ENCODE measurements at places on chromosomes 13 and 19. TPM values are rescaled to one million over a fixed set of nuclear protein-coding genes. Genes with fewer than 3 reads are reported as not detected.

GRCh38 chr13:31927219-31927653 lies 104.3 kb upstream of the FRY start:
- DNase-seq = no peak

DNA sequence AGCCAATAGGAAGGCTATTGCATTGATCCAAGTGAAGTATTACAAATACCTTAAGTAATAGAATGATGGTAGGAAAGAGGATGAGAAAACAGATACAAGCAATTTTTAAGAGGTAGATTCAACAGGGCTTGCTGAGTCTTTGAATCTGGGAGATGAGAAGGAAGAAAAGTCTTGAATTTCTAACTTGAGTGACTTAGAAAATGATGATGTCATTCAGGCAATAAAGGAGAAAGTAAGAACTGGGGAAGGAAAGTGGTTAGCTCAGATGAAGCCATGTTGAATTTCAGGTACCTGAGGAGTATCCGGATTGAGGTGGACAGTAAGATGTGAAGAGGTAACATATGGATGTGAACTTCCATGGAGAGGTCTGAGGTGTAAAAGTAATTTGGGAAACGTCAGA lies 15.5 kb upstream of the FRY start:
- DNase-seq = no peak

DNA sequence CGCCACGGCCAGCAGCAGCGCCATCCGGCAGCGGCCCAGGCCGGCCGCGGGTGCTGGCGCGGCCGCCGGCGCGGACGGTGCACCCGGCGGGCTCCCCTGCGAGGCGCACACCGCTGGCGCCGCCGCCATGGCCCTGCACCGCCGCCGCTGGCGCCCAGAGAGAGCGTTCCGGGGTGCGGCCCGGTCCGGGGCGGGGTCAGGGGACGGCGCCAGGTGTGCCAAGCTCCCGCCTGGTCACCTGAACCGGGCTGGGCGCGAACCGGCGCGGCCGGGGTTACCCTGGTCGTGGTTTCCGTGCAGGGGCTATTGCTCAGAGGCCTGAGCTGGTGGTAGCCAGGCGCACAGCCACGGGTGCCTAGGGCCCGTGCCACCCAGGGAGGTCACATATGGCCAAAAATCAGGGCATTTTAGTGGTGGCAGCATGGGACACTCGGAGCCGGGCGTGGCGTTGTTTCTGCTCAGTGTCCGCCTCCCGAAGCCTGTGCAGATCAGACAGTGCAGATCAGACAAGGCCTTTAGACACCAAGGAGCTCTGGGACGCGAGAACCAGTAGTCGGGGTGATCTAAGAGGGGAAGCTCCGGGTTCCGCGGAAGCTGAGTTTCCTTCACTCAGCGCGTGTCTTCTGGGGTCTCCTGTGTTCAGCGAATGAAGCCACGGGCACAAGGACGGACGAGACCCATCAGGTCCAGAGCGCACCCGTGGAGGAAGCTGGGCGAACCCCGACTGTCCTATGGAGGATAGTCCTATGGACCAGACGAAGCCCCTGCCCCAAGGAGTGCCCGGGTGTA lies at the start of gene TMEM238:
TMEM238 (minus strand) TSS at position 162 of the 789 bp plus-strand sequence; CDS start at position 129, 33 bp downstream.
- DNase-seq = peak; percentile 37

DNA sequence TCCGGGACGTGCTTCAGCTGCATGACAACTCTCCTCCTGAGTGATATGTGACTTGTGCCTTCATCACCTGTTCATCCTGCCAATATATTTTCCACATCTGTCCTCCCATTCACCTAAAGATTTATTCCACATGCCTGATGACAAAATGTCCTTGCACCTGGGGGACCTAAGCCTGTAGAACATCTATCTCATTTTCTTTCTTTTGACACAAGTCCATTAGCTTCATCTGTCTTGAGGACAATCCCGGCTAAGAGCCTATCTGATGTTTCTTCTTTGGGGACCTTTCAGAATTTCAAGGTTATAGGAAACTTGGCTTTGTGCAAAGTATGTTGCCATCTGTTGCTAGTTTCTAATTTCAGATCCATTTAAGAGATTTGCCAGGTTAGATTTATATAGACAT lies 41.1 kb downstream of the ITGBL1 start:
- no peak for DNase-seq

GRCh38 chr19:54541712-54542111 lies 31.9 kb upstream of the LILRA2 start:
- DNase-seq = no peak

- no peak for DNase-seq
Measured at GRCh38 chr19:9969688-9969975, 33.3 kb upstream of the OLFM2 start.

DNA sequence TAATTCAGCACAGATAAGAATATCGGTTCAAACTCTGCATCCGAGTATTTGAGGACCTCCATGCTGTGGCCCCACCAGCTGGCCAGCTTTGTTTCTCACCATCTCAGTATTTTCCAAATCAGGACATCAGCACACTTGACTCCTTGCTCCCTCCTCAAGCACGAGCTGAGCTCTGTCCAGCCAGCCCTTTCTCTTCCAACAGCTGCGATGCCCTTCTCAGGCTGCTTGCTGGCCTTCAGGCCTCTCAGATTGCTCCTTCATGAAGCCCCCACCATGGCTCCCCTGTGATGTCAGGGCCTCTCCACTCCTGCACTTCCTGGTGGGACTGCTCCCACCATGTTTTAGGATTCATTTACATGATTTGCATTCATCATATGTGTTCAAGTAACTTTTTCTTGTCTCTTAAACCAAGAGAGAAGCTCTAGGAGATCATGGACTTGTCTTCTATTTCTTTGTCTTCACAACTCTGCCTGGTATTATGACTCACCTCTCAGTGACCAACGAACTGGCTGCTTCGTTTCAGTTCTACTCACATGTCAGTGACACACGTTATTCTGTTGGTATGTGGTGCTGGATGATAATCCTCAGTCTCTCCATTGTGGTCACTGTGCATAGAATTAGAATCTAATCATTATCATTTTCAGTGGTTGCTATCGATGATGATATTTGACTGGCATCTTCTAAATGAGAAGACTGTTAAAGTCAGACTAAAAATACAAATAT lies 471.7 kb downstream of the EFNB2 start:
- no peak for DNase-seq

DNA sequence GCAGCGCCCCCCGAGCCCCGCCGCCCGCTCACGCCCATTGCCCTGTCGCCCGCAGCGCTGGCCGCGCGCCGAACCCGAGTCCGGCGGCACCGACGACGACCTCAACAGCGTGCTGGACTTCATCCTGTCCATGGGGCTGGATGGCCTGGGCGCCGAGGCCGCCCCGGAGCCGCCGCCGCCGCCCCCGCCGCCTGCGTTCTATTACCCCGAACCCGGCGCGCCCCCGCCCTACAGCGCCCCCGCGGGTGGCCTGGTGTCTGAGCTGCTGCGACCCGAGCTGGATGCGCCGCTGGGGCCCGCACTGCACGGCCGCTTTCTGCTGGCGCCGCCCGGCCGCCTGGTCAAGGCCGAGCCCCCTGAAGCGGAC lies 518 bp downstream of the KLF2 start:
- DNase-seq = peak; percentile 52

- DNase-seq = no peak
Measured at GRCh38 chr13:25738342-25739196, 313.2 kb downstream of the SHISA2 start.

- no peak for DNase-seq
Measured at GRCh38 chr13:79663435-79663834, 182.5 kb downstream of the NDFIP2 start.

GRCh38 chr19:1206864-1207450 lies 1.4 kb downstream of the STK11 start:
- no peak for DNase-seq

- peak; percentile 16 for DNase-seq
Measured at GRCh38 chr13:52949742-52950141, 78.9 kb upstream of the OLFM4 start.

DNA sequence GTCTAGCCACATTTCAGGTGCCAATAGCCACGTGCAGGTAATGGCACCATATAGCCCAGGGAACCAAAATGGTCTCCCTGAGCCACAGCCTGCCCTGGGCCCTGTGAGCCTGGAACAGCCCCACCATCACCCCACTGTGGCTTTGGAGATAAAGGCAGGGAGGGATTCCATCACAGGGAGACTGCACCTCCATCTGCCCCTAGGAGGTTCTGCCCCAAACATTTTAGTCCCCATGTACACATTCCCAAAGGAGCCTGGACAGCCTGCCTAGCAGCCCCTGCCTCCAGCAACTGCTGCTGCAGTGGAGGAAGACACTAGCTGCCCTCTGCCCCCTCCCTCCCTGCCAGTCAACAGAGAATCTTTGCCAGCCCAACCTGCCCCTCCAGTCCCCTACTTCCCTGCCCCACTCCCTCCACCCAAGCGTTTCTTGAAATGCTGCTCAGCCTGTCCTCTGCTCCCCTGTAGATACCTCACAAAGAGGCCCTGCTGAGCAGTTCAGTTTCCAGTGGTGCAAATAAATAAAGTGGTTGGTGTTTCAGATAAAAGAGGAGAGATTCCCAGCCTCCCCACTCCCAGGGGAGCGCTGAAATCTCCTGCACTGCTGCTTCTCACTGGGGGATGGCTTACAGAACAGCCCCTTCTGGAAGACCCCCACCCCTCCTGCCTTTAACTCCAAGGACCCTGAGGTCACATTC lies 921.8 kb downstream of the UQCRFS1 start:
- DNase-seq = no peak

DNA sequence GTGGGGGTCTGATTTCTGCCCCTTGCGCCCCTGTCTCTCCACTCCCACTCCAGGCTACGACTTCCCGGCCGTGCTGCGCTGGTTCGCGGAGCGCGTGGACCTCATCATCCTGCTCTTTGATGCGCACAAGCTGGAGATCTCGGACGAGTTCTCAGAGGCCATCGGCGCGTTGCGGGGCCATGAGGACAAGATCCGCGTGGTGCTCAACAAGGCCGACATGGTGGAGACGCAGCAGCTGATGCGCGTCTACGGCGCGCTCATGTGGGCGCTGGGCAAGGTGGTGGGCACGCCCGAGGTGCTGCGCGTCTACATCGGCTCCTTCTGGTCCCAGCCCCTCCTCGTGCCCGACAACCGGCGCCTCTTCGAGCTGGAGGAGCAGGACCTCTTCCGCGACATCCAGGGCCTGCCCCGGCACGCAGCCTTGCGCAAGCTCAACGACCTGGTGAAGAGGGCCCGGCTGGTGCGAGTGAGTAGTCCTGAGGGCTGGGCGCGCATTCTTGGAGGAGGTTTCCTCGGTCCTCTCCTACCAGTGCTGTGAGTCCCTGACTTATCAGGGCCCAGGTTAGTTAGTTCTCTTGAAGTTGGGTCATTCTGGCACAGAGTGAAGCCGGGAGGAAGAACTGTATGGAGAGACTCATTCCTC lies 12.7 kb downstream of the EHD2 start:
- no peak for DNase-seq

DNA sequence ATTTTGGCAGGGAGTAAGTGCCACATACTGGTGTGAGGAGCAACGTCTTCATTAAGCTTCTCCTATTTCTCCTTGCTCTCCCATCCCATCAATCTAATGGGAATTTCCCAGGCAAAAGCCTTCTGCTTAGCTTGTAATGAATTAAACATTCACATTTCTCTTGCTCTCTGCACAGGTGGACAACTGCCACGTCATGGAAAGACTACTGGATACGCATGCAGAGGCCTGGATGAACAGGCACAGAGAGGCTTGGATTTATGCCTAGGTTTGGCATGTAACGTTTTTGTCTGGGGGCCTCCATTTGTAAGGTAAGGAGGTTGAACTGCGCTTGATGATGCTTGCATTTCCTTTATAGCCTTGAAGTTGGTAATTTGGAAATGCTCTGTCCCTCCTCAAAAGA lies 374.8 kb downstream of the KLF12 start:
- DNase-seq = no peak

- DNase-seq = no peak
Measured at GRCh38 chr13:20977394-20977793, 74.8 kb upstream of the XPO4 start.

GRCh38 chr19:7999376-7999775 lies 6.1 kb downstream of the ELAVL1 start:
- no peak for DNase-seq

DNA sequence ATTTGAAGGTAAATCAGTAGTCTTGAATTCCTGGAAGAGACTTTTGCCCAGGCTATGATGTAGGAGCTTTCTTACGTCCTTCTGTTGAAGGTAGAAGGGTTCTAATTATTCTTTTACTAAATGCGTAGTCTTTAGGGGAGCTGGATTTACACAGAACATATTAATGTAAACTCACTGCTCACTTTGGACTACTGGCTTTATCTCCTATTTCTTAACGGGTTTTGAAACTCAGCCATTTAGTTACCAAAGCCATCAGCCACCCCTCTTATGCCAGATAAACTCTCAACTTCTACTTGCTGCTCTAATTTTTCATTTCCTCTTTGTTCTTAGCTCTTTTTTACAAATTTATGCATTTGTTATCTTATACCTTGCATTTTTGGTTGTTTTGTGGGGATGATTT lies 81.5 kb downstream of the FNDC3A start:
- no peak for DNase-seq

- DNase-seq = no peak
Measured at GRCh38 chr13:93624311-93624777, 397.7 kb downstream of the GPC6 start.

DNA sequence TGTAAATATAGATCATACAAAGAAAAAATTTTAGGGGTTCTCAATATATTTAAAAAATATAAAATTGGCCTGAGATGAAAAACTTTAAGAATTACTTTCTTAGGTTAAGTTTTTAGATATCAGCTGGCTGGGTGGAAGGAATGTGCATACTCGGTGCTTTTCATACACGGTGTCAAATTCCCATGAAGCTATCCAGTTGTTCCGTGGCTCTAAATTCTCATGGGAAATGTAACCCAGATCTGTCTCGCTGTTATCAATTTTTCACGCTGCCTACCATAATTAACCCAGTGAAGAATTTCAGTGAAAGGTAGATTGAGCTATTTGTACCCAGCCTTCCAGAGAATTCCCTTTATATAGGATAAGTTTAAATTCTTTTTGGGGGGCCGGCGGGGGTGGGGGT lies 11.6 kb upstream of the ZNF835 start:
- no peak for DNase-seq

GRCh38 chr19:5103061-5103701 lies 134.3 kb downstream of the KDM4B start:
- peak; percentile 41 for DNase-seq

- DNase-seq = no peak
Measured at GRCh38 chr19:11626252-11626651, 29.0 kb downstream of the ZNF627 start.

The BRSK1 gene
- total RNA-seq = not detected

The LGALS4 gene
- total RNA-seq = 4.7 TPM

The SPACA4 gene
- total RNA-seq = not detected

The ANKRD24 gene
- 0.64 TPM for total RNA-seq

The CNMD gene
- not detected for total RNA-seq

The MBD3 gene
- 53.8 TPM for total RNA-seq

The SYDE1 gene
- total RNA-seq = 17.4 TPM

The ZNF560 gene
- total RNA-seq = not detected
